ENCODE measurements at places on chromosomes 12 and 14.

DNA sequence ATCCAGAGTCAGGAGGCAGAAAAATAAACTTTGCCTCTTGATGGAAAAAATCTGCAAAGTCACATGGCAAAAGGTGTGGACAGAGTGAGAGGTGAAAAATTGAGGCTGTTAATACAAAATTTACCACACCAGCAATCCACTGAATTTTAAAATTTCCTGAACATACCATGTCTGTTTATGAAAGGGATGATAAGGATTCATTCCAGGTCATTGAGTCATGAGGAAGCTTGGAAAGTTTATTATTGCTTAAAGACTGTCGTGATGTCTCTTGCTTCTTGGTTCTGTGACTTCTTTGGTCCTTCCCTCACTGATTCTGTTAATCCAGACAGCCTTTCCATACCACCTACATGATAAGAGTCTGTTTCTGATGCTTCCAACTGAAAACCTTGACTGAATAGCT lies 73.2 kb downstream of the TTC6 start:
- no peak for DNase-seq

GRCh38 chr14:102479777-102480176 lies 29.8 kb downstream of the ANKRD9 start:
- peak; percentile 86 for DNase-seq

DNA sequence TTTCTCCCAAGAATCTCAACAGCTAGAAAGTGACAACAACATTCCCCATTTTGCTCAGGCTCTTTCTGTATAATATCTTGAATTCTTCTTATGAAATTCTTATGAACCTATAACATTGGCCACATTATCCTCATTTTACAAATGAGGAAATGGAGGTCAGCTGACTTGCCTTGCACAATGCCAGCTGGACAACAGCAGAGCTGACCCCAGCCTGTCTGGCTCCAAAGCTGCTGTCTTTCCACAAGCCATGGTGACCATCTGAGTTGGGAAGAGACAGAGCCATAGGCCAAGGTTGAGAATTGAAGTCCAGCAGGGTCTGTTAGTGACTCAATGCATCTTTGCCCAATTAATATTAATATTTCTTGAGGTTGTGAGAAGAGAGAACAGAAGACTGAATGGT lies 87.3 kb downstream of the KSR2 start:
- no peak for DNase-seq

- DNase-seq, result no peak
These were observed 100.9 kb upstream of the C14orf180 start for GRCh38 chr14:104478656-104479055.

- DNase-seq, result no peak
These were observed 26.1 kb downstream of the NRXN3 start for GRCh38 chr14:78196323-78196722.
